ENCODE measurements at places on chromosomes 3 and 15.

GRCh38 chr3:112143689-112144088 lies 10.6 kb upstream of the GCSAM start:
- DNase-seq = no peak

GRCh38 chr3:14784087-14784681 lies 34.6 kb upstream of the FGD5 start:
- DNase-seq = no peak

- DNase-seq = no peak
Observed at GRCh38 chr3:20104167-20104661, 64.0 kb downstream of the KAT2B start.

DNA sequence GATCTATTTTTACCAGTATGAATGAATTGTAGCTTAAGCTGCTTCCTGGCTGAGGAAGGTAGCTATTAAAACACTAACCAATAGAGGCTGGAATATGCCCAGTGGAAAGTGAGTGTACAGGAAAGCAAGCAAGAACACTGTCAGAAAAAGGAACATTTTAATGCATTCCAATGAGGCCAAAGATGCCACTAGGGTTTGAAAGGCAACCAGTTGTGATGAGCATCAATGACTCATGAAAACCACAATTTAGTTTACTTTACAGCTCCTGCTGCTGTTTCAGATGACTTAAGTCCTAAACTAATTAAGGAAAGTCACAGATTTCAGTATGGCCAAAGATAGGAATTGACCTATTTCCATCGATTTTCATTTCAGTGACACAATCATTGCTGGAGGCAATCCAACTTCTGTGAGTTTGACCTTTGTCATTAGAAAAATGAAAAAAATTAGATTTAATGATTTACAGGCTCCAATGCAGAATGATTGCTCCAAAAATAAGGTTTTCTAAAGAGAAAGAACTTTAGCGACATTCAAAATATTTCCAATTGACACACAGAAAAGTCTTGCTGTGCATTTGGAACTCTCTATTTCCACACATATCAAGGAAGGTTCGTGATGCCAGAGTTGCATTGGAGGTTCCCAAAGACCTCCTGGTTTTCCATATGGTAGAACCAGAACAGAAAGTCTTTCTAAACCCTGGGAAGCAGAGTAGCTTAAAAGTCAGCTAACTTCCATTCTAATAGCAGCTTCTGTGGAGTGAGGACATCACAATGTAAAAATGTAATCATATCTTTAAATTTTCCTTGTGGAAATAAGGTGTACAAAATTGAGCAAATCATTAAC lies 103.0 kb downstream of the SUCNR1 start:
- no peak for DNase-seq

DNA sequence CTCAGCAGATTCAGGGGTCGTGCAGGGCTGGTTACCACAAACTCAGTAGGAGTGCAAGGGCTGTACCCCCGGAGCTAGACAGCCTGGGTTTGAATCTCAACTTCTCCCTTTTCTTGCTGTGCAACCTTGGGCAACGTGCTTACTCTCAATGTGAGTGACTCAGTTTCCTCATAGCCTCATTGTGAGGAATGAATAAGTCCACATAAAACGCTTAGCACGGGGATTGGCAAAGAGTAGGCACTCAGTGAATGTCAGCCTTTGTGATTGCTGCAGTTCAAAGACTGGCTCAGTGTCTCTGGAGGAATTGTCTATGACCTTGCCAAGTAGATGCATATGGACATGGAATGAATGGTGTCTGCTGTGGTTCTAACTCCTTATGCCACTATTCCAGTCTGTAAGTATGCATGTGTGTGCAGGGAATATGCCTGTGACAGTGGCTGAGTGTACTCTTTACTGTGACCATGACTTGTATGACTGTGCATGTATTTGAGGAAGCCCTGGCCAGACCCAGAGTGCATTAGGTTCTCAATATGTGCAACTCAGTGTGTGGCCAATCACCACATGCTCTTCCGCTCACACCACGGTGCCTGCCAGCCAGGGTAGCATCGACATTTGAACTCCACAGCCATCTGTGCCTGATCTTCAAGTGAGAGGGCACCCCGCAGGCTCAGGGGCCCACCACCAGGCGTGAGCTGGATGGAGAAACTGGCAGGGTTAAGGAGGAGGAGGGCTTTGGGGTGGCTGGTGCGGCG lies 900 bp upstream of the HYAL3 start:
- DNase-seq = peak; percentile 69

DNA sequence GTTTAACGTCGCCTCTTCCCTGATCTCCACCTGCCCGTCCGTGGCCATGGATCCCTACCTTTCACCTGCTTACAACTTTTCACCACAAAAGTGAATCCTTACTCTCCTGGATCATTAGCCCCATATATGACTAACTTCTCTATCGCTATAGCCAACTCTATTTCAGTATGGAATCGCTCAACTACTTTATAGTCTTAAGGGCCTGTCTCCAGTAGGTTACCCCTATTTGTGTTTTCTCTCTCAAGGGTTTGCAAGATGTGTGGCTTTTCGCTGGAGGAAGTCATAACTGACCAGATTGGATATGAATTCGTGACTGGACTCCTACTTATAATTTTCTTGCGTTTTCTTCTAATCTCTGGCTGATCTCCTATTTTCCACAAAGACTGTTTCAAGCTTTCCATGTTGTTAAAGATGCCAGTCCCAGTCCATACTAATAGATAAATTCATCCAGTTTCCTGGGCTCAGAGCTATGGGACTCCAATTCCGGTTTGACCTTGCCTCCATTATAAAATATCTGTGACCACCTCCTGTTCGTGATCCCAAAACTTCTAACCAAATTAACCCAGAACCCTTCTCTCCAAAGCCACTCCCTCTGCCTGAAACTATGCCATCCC lies 1.3 kb upstream of the STAG1 start:
- DNase-seq = no peak

DNA sequence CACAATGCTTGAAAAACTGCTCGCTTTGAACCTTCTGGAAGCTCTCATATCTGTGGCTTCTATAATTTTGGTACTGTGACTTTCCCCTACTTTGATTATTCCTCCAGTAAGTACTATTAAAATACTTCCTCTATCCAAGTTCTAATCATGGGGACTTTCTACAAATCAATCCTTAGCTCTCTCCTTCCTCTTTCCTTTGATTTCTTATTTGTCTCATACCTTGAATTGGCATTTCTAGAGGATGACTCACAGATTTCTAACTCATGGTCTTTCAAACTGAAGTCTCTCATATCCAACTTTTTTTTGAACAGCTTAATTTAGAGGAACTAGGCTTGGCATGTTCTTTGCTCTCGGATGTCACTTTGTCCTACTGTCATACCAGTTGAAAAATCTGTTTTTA lies 241.8 kb downstream of the TBC1D5 start:
- DNase-seq = no peak

DNA sequence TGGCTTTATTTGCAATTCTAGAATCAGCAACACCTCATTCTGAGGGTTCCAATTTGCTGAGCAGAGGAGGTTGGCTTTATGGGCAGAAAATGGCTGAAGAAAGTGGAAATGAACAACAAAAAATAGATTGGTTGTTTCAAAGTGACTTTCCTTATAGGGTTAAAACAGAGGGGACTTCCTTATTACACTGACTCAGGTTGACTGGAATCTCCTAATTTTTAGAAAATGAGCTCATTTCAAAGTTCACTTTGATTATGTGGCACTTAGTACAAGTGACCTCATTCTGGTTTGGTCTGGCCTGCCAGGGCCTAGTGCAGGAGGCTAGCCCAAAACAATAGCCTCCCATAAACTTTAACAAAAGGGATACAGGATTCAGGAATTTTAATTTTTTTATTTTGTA lies 41.4 kb downstream of the NFKBIZ start:
- no peak for DNase-seq

GRCh38 chr3:49248840-49249227 lies 28.2 kb downstream of the C3orf62 start:
- no peak for DNase-seq

DNA sequence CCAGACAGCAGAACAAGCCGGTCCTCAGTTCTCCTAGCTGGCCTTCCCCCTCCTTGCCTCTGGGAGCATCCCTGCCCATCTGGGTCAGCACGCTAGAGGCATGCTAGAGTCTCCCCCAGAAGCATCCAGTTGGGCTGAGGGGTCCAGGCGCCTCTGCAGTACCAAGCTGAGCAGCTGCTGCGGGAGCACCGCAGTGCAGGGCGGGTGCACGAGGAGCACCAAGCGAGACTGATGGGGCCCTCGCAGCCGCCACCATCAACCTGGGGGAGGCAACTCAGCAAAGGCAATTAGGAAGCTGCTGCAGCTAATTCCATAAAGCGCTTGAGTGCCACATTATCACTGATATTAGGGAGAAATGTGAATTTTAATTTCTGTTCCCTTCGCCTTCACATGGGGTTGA lies 12.4 kb downstream of the CACNA2D3 start:
- DNase-seq = peak; percentile 19

DNA sequence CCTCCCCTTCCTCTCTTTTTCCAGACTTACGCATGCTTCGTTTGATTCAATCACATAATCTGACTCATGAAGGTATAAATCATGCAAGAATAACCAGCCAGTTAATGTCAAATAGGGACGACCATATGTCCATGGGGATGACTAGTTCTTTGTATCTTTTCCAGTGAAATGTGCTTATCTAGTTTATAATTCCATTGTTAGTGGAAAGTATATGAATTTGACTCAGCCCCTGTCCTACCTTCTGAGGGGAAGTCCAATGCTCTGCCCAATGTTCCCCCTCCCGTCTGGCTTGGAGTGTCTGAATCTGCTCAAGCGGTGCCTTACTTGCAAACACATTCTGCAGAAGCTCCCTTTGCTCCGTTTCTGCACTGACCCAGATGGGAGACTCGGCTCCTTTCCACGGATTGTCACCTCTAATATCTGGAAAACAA lies 55.0 kb upstream of the EPHB3 start:
- DNase-seq = no peak

GRCh38 chr3:153658136-153658535 lies 463.1 kb upstream of the ARHGEF26 start:
- DNase-seq = no peak

- DNase-seq = no peak
Observed at GRCh38 chr15:91857772-91858171, 4.3 kb downstream of the SLCO3A1 start.

DNA sequence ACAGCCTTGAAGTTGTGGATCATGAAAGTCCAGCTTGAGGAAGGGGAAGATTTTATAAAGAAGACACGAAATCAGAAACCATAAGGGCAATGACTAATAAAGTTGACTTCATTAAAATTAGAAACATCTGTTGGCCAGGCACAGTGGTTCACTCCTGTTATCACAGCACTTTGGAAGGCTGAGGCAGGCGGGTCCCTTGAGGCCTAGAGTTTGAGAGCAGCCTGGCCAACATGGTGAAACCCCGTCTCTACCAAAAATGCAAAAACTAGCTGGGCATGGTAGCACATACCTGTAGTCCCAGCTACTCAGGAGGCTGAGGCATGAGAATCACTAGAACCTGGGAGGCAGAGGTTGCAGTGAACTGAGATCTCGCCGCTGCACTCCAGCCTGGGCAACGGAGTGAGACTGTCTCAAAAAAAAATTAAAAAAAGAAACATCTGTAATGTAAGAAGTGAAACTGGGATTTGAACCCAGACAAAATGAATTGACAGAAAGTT lies 7.9 kb upstream of the UBXN7 start:
- DNase-seq = no peak

GRCh38 chr3:128500556-128500955 lies 7.6 kb upstream of the GATA2 start:
- DNase-seq = no peak

- no peak for DNase-seq
Observed at GRCh38 chr3:133896002-133896761, 500 bp upstream of the RAB6B start.
